ENCODE measurements at places on chromosomes 5 and 9.
A peak's percentile ranks its signal among the peaks of the same experiment; 100 is the strongest.

DNA sequence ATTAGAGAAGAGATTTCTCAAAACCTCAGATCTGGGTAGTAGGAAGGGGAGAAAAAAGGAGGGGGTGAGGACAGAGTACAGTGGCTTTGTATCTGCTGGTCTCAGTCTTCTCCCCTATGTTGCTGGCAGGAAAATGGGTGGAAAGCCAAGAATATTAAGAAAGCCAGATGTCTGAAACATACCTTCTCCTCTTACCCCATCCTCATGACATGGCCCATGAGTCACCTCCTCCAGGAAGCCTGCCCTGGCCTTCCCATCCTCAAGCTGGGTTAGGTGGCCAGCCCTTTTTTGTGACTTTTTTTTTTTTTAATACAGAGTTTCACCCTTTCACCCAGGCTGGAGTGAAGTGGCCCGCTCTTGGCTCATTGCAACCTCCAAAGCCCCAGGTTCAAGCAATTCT, 61.8 kb downstream of the ABCA1 start:
- peak; percentile 71 for DNase-seq

GRCh38 chr9:107288701-107289100, 5.6 kb downstream of the RAD23B start:
- no peak for DNase-seq

GRCh38 chr9:93595861-93596365, 19.5 kb downstream of the PHF2 start:
- DNase-seq, result no peak

- peak; percentile 84 for DNase-seq
These were observed 8.8 kb upstream of the PGGT1B start for GRCh38 chr5:115271295-115272050.

GRCh38 chr5:102312586-102313370, 16.7 kb upstream of the SLCO4C1 start:
- DNase-seq, result peak; percentile 71

DNA sequence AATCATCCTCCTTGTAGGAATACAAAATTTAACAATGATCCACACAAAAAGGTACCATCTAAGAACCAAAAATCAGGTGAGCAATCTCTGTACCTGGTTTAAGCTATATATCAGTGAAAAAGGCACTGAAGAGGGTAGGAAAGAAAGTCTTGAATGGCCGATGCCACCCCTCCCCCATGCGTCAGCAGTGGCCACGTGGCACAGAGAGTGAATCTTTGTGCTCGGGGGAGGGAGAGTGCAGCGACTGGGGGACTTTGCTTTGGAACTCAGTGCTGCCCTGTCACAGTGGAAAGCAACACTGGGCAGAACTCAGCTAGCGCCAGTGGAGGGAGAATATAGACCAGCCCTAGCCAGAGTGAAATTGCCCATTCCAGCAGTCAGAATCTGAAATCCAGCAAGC, 28.3 kb upstream of the PDE4D start:
- no peak for DNase-seq

GRCh38 chr5:68222824-68223354, 7.3 kb downstream of the PIK3R1 start:
- no peak for DNase-seq

DNA sequence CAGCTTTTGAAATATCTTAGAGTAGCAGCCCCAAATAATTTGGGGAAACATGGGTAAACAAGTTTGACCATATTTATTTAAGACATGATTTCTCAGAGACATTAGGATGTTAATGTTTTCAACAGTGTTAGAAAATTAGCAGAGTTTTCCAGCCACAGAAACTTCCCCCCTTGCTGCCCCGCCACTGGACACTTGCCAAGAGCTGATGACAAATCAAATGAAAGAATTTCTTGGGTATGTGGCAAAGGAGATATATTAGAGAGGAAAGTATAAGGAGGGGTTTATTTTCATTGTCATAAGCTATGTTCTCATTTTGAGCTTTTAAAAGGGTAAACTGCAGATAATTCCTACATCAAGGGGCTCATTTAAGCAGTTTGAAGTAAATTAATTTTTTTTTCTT, 15.9 kb downstream of the GABRA1 start:
- no peak for DNase-seq

DNA sequence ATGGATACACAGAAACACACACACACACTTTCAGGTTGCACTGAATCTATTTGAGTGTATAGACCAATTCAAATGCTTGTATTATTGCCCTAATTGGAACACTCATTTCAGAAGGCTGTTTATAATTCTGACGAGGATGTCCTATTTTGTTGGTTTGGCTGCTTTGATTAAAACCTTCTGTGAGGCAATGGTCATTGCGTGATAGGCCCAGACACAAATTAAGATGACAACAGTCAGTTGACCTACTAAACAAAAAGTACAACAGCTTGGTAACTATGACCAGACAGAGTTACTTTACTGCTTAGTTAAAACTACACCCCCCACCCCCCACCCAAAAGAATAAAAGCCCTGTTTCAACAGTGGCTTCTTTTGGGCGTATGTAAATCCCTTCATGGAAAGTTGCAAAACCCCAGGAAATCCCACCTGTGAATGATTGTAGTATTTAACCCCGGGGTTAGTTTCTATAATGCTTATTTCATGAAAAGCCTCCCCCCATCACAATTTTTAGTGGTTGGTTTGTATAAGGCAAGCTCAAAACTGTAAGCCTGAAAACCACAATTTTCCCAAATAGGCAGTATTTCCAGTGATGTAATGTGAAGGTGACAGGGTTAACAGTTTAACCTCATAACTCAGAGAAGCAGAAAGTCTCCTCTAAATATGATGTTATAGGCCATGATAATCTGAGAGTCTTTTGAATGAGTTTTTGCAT, 340.8 kb downstream of the FGF10 start:
- DNase-seq, result no peak

DNA sequence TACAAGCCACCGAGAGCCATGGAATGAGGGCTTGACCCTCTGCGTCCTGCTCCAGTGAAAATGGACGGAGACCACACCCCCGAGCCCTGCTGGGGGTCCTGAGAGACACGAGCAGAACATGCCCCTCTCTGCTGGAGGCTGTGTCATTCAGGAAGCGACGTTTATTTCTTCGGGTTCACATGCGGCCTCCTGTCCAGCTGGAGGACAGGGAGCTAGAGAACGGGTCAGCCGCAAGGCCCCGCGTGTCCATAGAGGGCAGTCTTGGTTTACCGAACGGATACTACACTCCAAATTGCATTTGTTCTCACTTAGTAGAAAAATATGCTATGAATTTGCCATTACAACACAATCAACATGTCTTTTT, 36.1 kb downstream of the MRPL36 start:
- DNase-seq, result peak; percentile 77

DNA sequence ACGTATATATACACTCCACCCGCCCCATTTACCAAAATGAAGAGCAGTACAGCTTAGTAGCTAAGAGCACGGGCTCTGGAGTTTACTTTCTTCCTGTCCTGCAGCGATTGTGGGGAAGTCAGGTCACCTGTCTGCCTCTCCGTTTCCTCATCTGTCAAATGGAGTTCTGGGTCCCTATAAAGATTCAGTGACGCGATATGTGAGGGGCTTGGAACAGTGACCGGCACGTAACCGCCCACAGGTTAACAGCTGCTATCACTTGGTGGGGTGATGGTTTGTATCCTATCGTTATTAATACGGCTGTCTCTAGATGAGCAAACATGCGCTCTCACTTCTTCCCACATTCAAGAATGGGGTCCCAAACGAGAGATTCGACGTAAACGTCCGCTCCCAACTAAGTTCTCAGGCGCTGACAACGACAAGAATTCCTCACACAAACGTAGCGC, 426 bp downstream of the FAM114A2 start:
- peak; percentile 38 for DNase-seq

- DNase-seq, result no peak
These were observed 17.7 kb downstream of the SRP19 start for GRCh38 chr5:112878760-112879159.

GRCh38 chr9:106305428-106306133, 557.4 kb upstream of the ZNF462 start:
- DNase-seq, result no peak

GRCh38 chr9:77307166-77307565, 129.8 kb downstream of the VPS13A start:
- no peak for DNase-seq

DNA sequence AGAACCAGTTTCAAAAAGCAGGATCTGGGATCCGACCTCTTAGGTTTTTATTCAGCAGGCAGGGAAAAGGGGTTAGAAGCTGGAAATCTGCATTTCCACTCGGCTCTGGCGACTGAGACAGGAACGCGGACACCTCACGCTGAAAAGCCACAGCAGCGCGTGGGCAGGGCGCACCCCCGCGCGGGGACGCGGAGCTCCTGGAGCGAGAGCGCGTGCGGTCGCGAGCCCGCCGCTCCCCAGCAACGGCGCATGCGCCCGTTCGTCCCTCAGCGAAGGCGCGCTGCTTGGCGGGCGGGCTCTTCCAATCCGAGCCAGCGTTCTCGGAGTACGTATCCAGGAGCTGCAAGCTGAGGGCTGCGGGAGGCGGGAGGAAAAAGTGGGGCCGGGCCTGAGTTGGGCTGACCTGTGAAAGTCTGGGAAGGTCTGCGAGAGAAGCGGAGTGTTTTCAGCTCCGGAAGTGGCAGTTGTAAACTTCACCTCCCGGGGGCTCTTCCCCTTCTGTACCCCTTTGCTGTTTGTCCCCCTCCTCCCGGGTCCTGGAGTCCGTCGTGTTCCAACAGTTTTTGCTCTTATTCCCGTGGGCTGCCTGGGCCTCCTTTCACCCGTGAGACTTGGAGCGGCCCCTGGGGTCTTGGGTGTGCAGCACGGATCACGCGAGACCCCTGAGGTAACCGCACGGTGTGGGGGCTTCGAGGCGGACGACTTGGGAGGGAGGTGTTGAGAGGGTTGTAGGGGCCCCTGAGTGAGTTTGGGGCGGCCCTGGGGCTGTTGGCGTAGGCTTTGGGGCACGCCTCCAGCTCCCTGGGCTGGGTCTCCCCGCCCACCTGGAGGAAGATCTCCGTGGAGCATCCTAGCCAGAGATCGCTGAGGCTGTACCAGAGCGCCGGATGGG, at the start of gene CCDC171:
TSS of gene CCDC171 (plus strand) at position 408 of the 892 bp plus-strand sequence. CDS start 11,046 bp downstream, outside the sequence.
- DNase-seq, result peak; percentile 98

DNA sequence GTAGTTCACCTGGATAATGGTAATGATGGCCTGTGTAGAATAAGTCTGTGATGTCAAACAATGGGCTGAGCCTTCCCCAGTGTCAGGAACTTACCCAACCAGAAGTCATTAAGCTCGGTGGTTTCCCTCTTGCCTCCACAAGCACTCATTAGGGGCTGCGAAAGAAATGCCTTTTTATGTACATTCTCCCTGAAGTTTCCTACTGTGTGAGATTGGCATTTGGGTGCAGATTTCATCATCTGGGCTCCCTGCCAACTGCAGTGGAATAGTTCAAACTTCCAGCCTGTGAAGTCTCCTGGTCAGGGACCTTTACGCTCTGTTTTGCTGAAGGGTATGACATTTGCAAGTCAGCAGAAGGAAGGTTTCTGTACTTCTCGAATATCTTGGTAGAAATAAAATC, 41.6 kb upstream of the TMEM215 start:
- no peak for DNase-seq

- no peak for DNase-seq
These were observed 94.8 kb upstream of the CDKN2B start for GRCh38 chr9:22103685-22104575.

- DNase-seq, result no peak
These were observed 49.3 kb downstream of the FAM169A start for GRCh38 chr5:74816875-74817274.

DNA sequence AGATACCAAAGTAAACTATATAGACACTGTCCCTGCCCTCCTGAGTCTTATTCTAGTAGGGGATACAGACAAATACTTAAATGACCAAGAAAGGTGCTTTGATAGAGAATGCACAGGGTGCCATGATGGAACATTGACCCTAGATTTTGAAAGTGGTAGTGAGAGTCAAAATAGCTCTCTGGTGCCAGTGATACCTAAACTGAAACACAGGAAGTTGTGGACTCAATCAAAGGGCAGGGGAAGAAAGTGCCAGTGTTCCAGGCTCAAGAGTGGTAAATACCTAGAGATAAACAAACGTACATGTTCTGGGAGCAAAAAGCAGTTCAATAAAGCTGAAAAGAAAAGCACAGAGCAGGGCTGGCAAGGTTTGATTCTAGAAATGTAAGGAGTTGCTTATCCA, 267.6 kb downstream of the ISL1 start:
- no peak for DNase-seq

DNA sequence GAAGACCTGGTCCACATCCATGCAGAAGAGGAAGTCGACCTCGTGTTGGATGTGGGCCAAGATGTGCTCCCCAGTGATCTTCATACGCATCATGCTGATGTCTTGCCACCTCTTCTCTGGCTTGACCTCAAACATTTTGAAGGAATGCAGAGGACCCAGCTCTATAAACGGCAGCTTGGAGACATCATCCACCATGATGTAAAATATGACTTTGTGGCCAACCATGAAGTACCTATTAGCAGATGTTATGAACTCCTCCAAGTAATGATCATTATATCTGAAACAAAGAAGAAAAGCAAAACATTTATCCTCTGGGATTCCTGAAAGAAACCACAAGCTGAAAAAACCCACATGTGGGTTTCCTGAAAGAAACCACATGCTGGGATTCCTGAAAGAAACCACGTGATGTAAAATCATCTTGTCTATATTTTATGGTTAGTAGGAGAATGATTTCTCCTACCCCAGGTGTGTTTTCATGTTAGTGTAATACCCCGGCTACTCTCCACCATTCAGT, 52.3 kb downstream of the GGTA1 start:
- DNase-seq, result peak; percentile 18

GRCh38 chr9:99112750-99113413, 8.0 kb downstream of the TGFBR1 start:
- no peak for DNase-seq

DNA sequence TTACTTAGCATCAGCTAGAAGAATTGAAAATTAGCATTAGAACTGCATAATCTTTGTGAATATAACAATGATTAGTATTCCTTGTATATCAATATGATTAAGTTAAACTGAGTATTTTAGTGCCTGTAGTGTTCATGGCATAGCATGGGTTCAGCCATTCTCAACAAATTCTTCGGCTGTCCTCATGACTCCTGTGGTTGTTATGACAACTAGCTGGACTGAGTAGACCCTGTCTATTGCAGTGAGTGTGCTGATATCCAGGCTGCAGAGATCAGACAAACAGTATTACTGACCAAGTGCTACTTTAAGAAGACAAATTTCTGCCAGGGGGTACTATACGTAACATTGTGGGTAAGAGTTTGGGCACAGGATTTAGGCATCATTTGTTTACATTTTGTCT, 125.9 kb downstream of the NUDT12 start:
- no peak for DNase-seq

GRCh38 chr5:135596788-135597187, 18.0 kb upstream of the CXCL14 start:
- DNase-seq, result no peak

- peak; percentile 10 for DNase-seq
These were observed 779 bp upstream of the CTNNA1 start for GRCh38 chr5:138752341-138752950.

- DNase-seq, result peak; percentile 68
These were observed 77.0 kb upstream of the PITX1 start for GRCh38 chr5:135110785-135111596.

DNA sequence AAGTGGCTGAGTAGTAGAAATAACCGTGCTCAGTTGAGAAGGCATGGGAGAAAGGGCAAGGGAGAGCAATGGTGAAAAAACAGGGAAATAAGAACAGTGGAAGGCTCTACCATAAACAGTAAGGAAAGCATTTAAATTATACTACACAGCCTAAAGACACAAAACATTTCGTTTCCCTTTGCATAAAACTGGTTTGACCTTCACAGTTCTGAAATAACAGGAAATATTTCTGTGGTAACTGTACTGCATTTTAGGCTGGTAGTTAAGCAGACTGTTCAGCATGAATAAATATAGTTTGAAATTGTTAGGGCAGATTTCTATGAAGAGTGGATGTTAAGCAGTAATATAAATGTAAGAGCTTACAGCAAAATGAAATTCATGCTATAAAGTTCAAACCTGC, 147.5 kb downstream of the CSNK1G3 start:
- DNase-seq, result no peak

GRCh38 chr9:27990524-27990923, 417.2 kb upstream of the C9orf72 start:
- no peak for DNase-seq

All from suppressor macrophage (primary cell).